ENCODE measurements at places on chromosomes 4 and X.

DNA sequence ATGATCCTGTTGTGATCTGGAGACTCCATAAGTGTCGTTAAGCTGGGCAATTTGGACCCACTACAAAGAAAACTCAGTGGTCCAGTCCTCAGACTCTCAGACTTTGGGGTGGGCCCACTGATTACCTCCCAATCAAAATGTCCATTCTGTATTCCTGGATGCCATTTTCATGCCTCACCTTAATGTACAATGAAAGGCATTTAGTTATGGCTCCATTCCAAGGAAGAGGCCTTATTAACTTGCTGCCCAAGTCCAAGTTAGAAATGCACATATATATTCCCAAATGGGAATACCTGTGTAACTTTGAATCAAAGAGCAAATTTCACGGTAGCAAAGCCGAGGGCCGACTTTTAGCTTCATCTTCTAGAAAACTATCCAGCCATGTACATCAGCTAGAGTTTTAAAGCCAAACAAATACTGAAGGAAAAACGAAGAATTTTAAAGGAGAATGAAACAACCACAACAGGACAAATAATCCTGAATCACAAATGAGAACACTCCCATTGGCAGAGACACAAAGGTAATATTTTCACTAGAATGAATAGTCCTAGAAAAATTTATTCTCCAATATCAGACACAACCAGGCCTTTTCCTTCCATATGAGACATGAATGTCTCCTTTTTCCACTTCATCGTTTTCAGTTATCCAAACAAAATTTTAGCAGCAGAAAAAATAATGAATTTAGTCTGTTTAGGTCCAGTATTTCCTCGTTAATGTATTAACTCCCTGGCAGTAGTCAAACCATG lies 63.7 kb upstream of the HHIP start:
- DNase-seq, result no peak

GRCh38 chr4:57156242-57156990 lies 46.2 kb upstream of the IGFBP7 start:
- no peak for DNase-seq

DNA sequence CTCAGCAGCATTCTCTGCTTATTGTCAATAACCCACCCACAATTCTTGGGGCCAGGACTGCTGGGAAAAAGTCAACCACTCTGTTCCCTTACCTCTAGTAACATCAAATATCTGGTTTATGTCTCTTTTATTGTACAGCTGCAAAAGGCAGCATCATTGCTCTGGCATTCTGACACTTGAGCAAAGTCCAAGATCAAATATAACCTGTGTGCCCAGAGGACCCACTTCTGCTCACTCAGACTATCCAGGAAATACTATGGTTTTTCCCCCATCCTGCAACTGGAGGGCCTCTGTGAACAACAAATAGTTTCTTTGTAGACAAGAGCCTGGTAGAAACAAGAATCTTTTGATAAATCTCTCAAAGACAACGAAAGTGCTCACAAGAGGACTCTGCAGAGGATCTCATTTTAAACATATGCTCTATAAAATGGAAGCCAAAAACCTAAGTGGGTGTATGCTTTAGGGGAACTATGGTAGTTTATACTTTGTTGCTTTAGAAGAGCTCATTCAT lies 154.7 kb downstream of the RAB28 start:
- DNase-seq, result peak; percentile 90

DNA sequence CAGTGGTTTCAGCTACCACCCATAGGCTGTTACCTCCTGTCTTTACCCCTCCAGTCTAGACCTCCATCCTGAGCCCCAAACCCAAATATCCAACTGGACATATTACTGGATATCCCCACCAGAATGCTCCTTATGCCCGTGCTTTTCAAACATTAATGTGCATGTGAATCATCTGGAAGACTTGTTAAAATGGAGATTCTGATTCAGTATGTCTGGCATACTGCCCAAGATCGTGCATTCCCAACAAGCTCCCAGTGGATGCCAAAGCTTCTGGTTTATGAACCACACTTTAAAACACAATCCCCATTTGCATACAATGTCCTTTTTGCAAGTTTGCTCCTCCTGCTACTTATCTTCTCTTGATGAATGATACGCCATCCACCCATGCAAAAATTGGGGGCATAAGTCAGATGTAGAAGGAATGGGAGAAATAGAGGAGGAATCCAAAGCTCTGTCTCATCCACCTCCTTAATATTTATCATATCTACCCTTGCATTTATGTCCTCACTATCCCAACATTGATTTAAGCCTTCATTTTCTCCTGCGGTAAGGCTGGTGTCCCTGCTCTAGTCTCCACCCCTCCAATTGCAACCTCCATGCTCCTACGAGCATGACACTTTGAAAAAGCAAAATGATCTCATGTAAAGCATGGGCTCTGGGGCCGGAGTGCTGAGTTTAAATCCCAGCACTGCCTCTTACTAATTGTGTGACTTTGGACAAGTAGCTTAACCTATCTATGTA lies 7.4 kb upstream of the PGRMC1 start:
- no peak for DNase-seq

- DNase-seq, result no peak
Observed at GRCh38 chr4:87978681-87979080, 3.2 kb downstream of the SPP1 start.

DNA sequence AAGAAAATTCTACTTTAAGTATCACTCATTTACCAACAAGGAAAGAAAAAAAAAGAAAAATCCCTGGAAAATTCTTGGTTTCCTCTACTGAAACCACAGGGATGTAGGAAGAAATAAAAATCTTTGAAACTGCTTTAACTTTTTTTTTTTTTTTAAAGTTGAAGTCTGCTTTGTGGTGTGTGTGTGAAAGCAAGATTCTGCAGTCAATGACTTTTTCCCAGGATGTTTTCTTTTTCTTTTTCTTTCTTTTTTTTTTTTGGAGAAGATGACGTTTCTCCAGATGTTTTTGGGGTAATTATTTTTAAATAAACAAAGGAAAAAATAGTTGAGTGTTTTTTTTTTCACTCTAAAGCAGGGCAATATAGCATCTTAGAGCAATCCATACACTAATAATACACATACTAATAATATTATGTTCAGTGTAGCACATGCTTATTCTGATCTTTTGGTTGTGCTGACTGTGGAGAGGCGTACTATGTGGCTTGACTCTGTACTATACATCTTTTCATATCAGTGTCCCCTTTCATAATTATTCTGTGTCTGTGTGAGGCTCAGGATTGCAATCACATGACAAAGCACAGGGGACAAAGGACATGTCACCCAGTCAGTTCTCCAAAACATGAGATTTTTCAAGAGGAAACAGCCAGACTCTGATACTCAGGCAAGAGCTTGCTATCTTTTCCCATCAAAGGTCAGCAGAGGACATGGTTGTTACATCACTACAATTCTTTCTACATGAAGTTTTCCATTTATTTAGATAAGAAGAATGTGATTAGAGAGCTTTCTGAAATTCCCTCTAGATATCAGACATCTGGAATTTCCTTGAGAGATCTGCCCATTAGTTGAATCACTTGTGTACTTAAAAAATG lies 111.0 kb downstream of the PDE5A start:
- no peak for DNase-seq

DNA sequence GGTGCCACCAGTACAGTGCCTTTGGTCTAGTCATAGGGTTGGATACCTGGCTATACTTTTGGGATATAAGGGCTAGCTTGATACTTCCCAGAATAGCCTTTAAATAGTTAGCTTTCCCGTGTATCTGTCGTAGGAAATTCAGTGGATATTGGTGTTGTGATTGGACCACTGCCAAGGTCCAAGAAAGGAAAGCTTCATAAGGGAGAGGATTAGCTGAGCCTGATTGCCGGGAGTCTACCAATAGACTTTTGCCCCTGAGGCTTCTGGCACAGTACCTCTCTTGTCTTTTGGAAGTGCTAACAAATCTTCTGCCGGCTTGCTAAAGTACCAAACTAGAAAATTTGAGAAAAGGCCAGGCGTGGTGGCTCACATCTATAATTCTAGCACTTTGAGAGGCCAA lies 350.6 kb downstream of the CHIC1 start:
- no peak for DNase-seq

GRCh38 chr4:150784305-150784704 lies 202.4 kb downstream of the MAB21L2 start:
- DNase-seq, result no peak

- DNase-seq, result no peak
Observed at GRCh38 chrX:153814591-153815315, 15.6 kb downstream of the PDZD4 start.

DNA sequence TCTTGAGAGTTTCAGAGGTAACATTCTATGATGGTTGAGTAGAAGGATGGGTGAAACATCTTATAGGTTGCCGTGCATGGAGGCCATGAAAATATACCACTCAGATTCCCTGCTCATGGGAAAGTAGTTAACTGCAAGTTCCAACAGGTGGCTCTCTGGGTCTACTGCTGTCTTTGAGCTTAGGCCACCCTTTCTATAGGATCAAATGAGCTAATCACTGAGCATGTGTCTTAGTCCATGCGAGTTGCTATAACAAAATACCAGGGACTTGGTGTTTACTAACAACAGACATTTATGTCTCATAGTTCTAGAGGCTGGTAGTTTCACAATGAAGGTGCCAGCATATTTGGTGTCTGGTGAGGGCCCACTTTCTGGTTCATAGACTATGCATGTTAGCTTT lies 144.8 kb upstream of the UNC5C start:
- DNase-seq, result peak; percentile 67

DNA sequence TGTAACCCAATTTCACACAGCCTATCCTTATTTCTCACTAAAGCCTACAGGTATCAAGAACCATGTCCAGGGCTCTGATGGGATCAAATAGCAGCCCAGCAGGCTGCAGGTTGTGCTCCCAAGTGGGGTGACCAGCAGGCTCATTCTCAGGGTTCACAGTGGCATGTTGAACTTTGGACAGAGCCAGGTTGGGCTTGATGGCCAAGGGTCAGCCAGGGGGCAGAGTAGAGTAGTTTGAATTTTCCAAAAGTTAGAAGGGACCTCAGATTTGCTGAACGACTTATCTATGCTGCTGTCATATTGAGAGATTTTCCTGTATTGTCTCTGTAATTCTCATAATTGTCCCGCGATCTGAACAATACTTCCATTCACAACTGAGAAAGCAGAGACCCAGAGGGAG lies 310.8 kb upstream of the BOD1L1 start:
- DNase-seq, result no peak

DNA sequence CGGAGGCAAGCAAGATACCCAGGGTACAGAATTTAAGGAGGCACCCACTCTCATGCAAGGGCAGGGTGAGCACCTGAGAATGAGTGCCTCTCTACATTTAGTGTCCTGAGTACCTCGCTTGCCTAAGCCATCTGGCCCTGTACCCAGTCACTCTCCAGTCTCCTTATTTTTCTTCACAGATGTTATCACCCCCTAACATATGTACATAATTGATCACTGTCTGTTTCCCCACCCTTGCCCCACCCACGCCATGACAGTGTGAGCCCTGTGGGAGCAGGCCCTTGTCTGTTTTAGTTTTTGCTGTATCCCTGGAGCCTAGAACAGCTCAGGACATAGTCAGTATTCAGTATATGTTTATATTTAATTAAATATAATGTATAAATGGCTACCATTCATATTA lies 113.6 kb downstream of the SPRY1 start:
- no peak for DNase-seq

GRCh38 chrX:122055460-122055859 lies 1008.0 kb downstream of the GLUD2 start:
- no peak for DNase-seq

DNA sequence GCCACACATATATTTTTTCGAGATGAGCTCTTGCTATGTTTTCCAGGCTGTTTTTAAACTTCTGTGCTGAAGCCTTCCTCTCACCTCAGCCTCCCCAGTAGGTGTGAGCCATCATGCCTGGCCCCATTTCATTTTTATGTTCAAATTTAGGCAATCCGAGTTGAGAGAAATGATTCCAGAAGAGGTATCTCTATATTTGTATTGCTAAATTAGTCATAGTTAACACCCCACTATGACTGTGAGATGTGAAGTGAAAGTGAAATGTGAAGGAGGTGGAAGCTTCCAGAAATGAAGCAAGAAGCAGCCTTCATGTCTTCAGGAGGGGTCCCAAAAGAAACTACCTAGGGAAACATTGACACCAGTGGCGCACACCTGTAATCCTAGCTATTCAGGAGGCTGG lies 17.7 kb downstream of the APELA start:
- DNase-seq, result no peak

- no peak for DNase-seq
Observed at GRCh38 chr4:80189581-80189955, 7.7 kb upstream of the PRDM8 start.

DNA sequence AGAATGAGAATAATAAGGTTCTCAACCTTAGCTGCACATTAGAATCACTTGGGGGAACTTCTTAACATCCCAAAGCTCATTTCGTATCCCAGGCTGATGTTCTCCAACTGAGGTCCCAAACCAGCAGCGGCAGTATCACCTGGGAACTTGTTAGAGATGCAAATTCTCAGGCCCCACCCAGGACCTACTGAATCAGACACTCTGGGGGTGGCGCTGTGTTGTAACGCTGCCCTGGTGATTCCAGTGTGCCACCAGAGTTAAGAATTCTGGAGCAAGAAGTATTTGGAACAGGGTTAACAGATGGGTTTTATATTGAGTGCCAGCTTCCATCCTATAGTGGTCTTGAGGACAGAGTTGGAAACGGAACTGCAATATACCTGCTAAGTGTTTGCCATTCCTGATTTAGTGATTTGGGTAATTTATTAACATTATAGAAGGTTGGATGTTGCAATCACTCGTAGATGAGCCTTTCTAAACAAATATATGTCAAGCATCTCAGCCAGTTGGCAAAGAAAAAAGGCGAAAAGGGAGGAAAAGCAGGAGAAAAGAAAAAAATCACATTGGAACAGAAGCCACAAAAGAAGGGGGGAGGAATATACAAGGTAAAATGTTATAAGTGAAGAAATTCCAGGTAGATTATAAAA lies 141.0 kb downstream of the ARX start:
- no peak for DNase-seq

DNA sequence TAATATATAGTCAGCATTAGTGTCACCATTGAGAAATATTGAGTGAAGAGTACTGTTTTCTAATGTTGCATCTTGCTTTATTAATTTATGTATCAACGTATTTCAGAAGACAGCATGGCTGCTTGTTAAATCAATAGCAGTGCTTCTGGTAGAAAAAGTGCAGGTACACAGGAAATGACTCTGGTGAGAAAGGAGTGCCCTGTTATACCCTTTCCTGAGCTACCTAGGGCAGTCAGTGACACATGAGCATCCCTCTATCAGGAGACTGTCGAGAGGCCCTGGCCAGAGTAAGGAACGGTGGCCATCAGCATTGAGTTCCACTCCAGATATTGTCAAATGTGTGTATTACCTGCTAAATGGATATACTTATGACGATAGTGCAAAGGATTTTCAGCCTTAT lies 42.1 kb downstream of the SCML1 start:
- DNase-seq, result no peak

DNA sequence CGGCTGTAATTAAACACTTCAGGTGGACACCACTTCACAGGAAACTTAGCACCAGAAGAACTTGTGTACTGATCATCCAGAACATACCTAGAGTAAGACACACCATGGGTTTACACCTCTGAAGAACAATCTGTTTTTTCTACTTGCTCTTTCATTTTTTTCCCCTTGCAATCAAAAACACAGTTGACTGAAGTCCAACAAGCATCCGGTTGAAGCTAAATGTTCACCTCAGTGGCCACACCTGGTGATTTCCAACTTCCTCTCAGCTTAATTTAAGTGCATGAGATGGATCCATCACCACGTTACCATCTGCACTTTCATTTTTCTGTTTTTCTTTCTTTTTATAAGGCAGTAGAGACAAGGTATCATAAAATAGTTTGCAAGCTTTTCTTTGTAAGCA lies 4.9 kb upstream of the TXK start:
- no peak for DNase-seq

- DNase-seq, result no peak
Observed at GRCh38 chrX:100748108-100748507, 16.2 kb upstream of the SYTL4 start.

Data from DMS53 (cell line).